ENCODE measurements at places on chromosomes 12 and 14. TPM values are rescaled to one million over a fixed set of nuclear protein-coding genes. Genes with fewer than 3 reads are reported as not detected.

The KCNJ8 gene
- 2.4 TPM for total RNA-seq

The CYP46A1 gene
- total RNA-seq = 0.09 TPM

The SLC7A7 gene
- total RNA-seq = 17.4 TPM

DNA sequence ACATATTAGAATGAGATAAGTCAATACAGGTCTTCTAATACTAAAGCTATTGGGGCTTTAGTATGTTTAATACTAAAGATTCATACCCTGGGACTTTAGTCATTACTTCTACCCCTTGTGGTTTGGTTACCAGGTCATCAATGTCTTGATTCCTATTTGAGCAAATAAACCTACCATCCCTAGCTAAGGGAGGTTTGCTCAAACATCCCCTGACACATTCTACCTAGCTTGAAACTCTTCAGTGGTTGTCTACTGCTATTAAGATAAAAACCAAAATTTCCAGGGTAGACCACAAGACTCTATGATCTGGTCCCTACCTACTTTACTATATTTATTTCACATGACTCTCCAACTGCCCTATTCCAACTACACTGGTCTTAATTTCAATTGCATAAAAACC is 7.3 kb upstream of the C2CD5 start:
- no peak for DNase-seq

GRCh38 chr12:53755451-53755891 is 3.7 kb upstream of the CISTR start:
- no peak for DNase-seq

Measured in left colon (tissue), 2 donors.